ENCODE measurements at places on chromosomes 11 and 22.

DNA sequence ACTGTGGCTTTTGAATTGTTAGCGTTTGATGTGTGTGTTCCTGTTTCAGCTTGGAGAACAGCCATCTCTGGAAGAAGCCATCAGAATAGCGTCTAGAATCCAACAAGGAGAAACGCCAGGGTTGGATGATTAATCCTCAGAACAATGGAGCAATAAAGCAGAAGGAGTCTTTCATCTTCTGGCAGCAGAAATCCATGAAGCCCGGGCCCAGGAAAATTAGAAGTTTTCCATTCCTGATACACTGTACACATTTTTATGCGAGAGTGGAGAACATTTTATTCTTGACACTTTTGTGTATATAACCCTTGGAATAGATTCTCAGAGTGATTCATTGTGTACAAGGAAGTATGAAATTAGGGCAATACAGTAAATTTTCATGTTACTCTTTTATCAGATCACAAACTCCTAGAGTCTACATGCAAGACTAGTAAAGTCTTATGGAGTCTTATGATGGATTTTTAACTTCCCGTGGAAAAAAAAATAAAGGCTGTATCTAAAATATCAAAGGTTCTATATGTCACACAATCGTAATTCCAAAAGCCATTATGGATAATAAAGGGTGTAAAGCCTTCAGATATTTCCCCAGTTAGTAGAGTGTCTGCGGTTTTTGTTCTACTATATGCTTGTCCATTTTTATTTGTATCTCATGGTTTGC is 45.9 kb upstream of the WEE1 start:
- DNase-seq: peak; percentile 79

- no peak for DNase-seq
Observed at GRCh38 chr11:64933213-64933934, 2.3 kb downstream of the GPHA2 start.

DNA sequence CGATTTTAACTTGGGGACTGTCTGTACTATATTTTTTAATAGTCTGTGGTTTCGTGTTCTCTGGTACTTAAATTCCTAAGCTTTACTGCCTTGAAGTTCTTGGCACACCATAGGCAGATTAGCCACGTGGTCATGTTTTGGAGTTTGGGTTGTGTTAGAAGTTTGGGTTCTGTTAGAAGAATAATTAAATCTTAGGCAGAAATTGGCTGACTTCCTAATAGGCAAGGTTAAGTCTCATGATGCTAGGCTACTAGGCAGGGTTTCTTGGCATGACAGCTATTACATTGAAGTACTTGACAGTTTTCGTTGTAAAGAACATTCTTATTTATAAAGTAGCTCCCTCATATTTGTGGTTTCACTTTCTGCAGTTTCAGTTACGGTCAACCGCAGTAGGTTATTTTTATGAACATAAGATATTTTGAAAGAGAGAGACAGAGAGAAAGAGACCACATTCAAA is 30.0 kb upstream of the MMP7 start:
- peak; percentile 33 for DNase-seq

GRCh38 chr11:84853841-84854497 is 773.2 kb downstream of the DLG2 start:
- DNase-seq: no peak

DNA sequence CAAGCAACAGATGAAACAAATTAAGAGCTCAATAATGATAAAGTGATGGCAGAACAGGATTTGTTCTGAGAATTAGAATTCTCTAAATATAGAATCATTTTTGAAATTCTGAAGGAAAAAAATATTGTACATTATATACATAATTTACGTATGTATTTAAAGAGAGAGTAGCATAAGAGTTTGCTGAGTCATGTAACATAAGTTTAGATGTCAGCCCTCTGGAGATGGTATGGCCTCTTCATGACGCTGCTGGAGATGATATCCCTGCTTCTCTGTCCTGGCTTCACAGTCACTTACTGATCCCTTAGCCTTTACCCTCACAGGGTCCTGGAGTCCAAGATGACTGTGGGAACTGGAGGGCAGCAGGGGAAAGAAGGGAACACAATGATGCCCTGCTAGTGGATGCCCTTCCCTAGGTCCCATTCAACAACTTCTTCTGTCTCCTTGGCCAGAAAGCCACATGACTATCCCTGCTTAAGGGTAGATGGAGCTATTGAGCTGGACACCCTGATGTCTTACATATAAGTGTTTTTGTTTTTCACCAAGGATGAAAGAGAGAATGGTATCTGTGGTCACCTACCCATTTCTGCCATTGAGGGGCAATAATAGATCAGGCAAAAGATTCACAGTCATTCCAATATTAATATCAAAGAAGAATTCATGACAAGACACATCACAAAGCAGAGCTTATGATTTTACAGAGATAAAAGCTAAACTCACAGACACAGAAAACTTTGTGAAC is 753.1 kb downstream of the TBC1D22A start:
- DNase-seq: peak; percentile 30

- peak; percentile 38 for DNase-seq
Observed at GRCh38 chr22:44026630-44027511, 2.8 kb downstream of the PARVB start.

DNA sequence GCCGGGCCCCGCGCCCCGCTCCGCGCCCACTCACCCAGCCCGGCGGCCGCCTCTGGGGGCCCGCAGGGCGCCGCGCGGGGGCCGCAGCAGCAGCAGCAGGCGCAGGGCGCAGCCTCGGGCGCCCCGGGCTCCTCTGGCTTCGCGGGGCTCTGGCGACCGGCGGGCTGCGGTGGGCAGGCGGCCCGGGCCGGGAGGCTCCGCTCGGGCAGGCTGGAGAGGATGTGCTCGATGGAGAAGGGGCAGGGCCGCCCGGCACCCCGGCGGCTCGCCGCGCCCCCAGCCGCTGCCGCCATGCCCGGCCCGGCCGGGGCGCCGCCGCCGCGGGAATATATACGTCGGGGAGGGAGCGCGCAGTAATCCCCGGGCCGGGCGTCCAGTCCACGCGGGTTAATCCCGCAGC is at the start of gene GSC2:
Gene GSC2, minus strand, starts transcription at position 302 of the 400 bp plus-strand sequence. Its CDS starts 9 bp downstream, at position 293.
- no peak for DNase-seq

GRCh38 chr11:118147502-118147901 is 5.1 kb downstream of the SCN4B start:
- no peak for DNase-seq

GRCh38 chr22:47065756-47066615 is 303.5 kb downstream of the TBC1D22A start:
- DNase-seq: no peak

DNA sequence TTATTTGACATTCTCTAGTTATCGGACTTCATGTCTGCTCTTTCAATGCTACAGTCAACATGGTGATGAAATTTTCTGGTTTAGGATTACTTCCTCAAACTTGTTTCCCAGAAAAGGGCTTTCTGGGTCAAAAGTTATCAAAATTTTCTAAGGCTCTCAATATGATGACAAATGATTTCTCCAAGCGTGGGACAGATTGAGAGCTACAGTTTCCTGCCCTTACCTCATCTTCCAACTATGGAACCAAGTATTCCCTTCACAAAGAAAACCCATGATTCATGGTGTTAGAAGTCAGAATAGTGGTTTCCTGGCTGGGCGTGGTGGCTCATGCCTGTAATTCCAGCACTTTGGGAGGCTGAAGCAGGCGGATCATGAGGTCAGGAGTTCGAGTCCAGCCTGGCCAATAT is 17.8 kb downstream of the MYO18B start:
- DNase-seq: no peak

DNA sequence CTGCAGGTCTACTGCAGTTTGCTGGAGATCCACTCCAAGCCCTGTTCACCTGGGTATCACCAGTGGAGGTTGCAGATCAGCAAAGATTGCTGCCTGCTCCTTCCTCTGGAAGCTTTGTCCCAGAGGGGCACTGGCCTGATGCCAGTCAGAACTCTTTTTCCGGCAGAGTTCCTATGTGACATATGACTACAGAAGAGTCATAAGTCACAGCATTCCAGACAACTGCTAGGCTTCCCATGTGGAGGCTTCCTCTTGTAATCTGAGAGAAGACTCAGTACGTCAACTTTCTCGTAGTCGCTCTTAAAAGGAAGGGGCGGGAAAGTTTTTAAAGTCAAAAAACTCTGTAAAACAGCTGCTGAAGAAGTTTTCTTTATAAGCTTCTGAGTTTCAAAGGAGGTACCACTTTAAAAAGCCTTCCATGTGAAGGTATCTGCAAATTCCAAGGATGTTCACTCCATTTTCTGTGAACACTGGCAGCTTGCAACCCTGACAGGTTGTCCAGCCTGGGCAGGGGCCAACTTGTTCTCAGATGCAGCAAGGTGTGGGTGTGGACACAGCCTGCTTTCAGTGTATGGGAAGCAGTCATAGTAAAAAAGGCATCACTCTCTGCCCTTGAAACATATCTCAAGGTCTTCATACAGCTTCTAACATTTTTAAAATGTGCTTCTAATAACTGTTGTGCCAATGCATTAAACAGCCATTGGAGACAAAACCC is 97.8 kb downstream of the ME3 start:
- DNase-seq: peak; percentile 43

DNA sequence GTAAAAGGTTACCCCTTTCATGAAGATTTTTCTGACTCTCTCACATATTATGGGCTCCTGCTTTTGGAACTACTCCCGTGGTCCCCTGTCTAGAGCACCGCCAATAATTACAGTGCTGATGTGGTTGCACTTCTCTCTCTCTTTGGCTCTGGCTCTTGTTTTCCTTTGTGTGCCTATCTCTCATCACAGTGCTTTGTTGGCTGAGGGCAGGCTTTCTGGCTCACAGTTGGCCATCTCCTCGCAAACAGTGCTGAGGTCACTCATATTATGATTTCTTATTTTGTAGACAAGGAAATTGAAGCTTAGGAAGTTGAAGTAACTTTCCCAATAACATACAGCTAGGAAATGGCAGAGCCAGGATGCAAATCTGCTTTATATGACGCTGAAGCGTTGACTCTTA is 192.5 kb downstream of the DDX10 start:
- DNase-seq: no peak

GRCh38 chr11:64969209-64969608 is 2.7 kb downstream of the MAJIN start:
- DNase-seq: no peak

GRCh38 chr11:74322667-74323066 is 11.2 kb upstream of the P4HA3 start:
- DNase-seq: no peak

DNA sequence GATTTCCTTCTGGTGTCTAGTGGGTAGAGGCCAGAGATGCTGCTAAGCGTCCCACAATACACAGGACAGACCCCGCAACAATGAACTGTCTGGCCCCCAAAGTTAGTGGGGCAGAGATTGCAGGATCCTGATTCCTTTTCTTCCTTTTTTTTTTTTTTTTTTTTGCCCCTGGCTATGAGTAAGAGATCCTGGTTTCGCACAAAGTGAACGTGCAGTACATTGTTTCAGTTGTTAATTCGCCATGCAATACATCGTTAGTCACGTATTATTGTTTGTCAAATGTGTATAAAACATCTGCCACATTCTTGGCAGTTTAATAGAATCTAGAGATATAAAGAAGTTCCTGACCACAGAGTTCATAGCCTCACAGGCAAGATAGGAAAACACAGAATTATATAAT is 20.2 kb downstream of the ST3GAL4 start:
- peak; percentile 68 for DNase-seq

GRCh38 chr11:19433367-19433766 is 192.6 kb upstream of the E2F8 start:
- DNase-seq: no peak

GRCh38 chr11:61496602-61497400 is 11.7 kb upstream of the LRRC10B start:
- no peak for DNase-seq

DNA sequence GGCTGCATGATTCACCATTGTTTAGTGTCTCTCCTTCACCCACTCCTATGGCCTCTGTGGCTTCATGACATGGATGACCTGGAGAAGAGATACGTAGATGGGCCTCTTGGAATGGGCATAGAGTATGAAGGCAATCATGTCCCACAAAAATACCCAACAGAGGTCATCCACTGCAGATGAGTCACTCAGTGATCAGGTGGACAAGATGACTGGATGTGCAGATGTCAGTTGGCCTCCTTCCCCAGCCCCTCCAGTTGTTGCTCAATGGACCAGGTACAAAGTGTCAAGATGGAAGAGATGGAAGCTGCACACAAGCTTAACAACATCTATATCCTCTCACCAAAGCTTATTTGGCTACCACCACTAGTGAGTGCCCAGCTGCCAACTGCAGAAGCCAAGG is 41.0 kb upstream of the CLPB start:
- DNase-seq: no peak

GRCh38 chr22:46634011-46634699 is 14.0 kb downstream of the GRAMD4 start:
- DNase-seq: no peak

DNA sequence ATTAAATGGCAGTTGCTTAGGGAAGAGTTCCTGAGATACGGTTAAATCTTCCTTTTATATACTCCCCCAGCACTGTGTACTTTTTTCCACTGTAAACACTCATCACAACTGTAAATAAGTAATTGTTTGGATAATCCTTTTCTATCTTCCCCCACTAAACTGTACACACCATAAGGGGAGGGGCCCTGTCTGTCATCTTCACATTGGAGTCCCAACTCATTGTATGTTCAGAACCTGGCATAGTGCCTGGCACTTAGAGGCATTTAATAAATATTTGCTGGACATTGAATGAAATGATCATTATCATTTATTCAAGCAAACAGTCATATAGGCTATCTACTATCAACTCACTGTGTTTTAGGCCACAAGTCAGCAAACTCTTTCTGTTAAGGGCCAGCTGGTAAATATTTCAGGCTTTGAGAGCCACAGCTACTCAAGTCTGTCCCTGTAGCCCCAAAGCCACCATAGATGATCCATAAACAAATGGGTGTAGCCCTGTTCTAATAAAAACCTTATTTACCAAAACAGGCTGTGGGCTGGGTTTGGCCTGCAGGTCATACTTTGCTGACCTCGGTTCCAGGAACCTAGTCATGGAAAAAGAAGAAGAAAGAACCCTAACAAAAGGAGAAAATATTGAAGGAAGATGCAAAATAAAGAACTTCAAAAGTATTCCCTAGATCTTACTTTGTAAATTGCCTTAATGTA is 70.0 kb downstream of the AMOTL1 start:
- DNase-seq: no peak

- DNase-seq: no peak
Observed at GRCh38 chr22:20980938-20981722, 967 bp upstream of the LZTR1 start.

DNA sequence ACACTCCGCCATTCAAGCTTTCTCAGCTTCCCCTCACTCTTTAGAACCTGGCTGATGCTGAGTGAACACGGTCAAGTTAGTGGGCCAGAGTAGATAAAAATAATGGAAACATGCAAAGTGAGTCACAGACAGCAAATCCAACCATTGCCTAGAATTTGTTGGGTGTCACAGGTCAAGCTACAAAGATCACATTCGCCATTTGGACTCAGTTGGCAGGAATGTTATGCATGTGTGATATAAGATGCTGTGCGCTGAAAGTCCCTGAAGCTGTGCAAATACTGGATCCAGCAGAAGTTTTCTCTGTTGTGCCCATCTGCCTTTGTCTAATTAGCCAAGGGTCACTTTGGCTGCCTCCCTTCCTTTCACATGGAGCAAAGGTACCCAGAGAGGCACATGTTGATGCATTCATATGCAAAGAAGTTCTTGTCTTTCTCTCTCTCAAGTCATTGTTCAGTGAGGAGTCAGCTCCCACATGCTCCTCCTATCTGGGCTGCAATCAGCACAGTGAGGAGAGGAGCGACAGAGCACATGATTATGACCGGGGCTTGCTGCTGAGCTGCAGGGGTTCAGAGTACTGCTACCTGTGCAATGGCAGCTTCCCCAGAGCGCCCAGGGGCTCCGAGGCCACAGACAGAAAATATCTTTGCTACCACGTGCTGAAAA is 39.7 kb downstream of the FLI1 start:
- DNase-seq: no peak

- DNase-seq: no peak
Observed at GRCh38 chr11:10155793-10156490, 138.1 kb downstream of the SBF2 start.

Data from tongue (tissue), 3 donors.